ENCODE measurements at places on chromosomes 3 and 15. TPM values are rescaled to one million over a fixed set of nuclear protein-coding genes. Genes with fewer than 3 reads are reported as not detected.

The ULK3 gene
- 38.2 TPM for polyA plus RNA-seq

The TIMP4 gene
- 0.64 TPM for polyA plus RNA-seq

The PGBD4 gene
- polyA plus RNA-seq, result 1.1 TPM

The TWF2 gene
- polyA plus RNA-seq, result 54.1 TPM

The ROBO2 gene
- 19.9 TPM for polyA plus RNA-seq

GRCh38 chr3:109265295-109265694, 51.0 kb downstream of the DPPA2 start:
- H3K4me1 ChIP-seq, result no peaks in the 10 kb centered on the region
- H3K36me3 ChIP-seq, result no peaks in the 10 kb centered on the region
- no peak for DNase-seq
- no peaks in the 10 kb centered on the region for H3K27me3 ChIP-seq
- H3K4me3 ChIP-seq, result no peak overlapping the region

DNA sequence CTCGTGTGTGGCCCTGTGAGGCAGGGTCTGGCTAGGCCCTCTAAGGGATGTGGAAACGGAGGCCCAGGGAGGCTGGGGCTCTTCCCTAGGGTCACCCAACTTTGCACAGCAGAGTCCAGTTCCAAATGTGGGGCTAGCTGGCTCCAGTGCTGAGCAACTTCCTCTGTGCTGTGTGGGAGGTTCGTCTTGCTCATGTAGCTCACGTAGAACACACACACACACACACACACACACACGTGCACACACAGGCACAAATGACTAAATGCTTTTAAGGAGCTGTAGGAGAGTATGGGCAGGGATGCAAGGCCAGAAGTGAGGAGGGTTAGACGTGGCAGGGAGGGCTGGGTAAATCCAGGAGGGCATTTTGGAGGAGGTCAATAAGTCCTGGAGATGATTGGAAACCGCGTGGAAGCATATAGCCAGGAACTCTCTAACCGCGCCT, 213.8 kb downstream of the RPLP1 start:
- H3K4me1 ChIP-seq, result peaks cover 11% of the 10 kb centered on the region
- H3K27ac ChIP-seq, result peak overlapping the region; percentile 14
- H3K36me3 ChIP-seq, result no peaks in the 10 kb centered on the region
- DNase-seq, result no peak

GRCh38 chr3:62562596-62562995, 189.2 kb upstream of the FEZF2 start:
- H3K4me3 ChIP-seq, result no peak overlapping the region
- H3K27me3 ChIP-seq, result no peaks in the 10 kb centered on the region
- no peak overlapping the region for H3K27ac ChIP-seq
- H3K36me3 ChIP-seq, result no peaks in the 10 kb centered on the region

GRCh38 chr3:101128786-101129185, 135.6 kb upstream of the ABI3BP start:
- no peak overlapping the region for H3K4me3 ChIP-seq
- no peak overlapping the region for H3K27ac ChIP-seq
- no peaks in the 10 kb centered on the region for H3K27me3 ChIP-seq
- H3K36me3 ChIP-seq, result no peaks in the 10 kb centered on the region
- DNase-seq, result no peak
- H3K4me1 ChIP-seq, result no peaks in the 10 kb centered on the region
